ENCODE measurements at places on chromosomes 7 and 10. TPM values are rescaled to one million over a fixed set of nuclear protein-coding genes. Genes with fewer than 3 reads are reported as not detected.

GRCh38 chr7:155428171-155428834 lies 29.6 kb upstream of the EN2 start:
- DNase-seq = no peak

GRCh38 chr10:72764151-72764550 lies 72.2 kb downstream of the MCU start:
- peak; percentile 87 for DNase-seq

The STOX1 gene
- total RNA-seq = 1.4 TPM

The EBLN1 gene
- total RNA-seq = not detected

GRCh38 chr10:60291344-60291930 lies 98.2 kb downstream of the ANK3 start:
- no peak for DNase-seq

DNA sequence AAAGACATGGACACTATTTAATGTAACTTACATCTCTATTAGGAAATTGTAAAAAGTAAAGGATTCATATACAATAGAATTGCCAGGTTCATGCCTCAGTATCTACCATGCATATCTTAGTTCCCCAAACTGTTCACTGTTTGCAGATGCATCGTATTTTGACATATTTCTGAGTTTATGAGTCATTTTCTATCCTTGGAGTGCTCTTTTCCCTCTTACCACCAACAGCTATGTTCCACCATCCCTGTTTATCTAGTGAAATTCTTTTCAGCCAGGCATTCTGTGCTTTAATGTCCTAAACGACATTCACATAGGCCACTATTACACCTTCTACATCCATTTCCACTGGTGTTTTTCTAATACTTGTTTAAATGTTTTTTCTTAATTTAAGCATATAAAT lies 139.4 kb upstream of the HPS1 start:
- no peak for DNase-seq

Measured in PC-3 (cell line).